ENCODE measurements at places on chromosomes 1 and 21. TPM values are rescaled to one million over a fixed set of nuclear protein-coding genes. Genes with fewer than 3 reads are reported as not detected.

The RAD54L gene
- total RNA-seq, result 6.2 TPM

DNA sequence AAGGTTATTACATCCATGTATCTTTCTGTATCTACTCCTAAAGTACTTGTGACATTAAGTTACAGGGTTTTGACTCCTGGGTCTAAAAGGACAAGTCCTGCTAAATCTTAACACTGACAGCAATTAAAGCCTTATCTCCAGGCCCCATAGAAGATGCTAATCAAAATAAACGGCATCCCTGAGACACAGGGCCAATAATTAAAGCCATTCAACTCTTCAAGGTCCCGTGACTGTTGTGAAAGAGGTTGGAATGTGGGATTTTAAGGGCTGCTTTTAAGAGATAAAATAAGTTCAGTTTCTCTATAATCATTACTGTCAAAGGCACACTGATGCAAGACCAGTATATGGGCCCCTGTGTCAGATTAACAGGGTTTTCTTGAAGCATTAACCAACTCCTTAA is 8.3 kb downstream of the DNAI4 start:
- peaks cover 8% of the 10 kb centered on the region for H3K4me1 ChIP-seq
- no peak overlapping the region for H3K27ac ChIP-seq
- no peaks in the 10 kb centered on the region for H3K27me3 ChIP-seq

GRCh38 chr21:45982092-45982757 is 655 bp downstream of the COL6A1 start:
- H3K27me3 ChIP-seq, result no peaks in the 10 kb centered on the region
- peak; percentile 45 for DNase-seq
- peak overlapping the region; percentile 94 for H3K4me3 ChIP-seq
- peaks cover 15% of the 10 kb centered on the region for H3K4me1 ChIP-seq
- peak overlapping the region; percentile 83 for H3K27ac ChIP-seq

The ARF1 gene
- 250 TPM for total RNA-seq

The PLCH2 gene
- total RNA-seq, result 1.3 TPM

- no peak overlapping the region for H3K4me3 ChIP-seq
- H3K27ac ChIP-seq, result no peak overlapping the region
- no peaks in the 10 kb centered on the region for H3K4me1 ChIP-seq
- H3K27me3 ChIP-seq, result no peaks in the 10 kb centered on the region
Measured at GRCh38 chr1:217472915-217473314, 158.0 kb downstream of the GPATCH2 start.
